ENCODE measurements at places on chromosomes 2 and 18.

DNA sequence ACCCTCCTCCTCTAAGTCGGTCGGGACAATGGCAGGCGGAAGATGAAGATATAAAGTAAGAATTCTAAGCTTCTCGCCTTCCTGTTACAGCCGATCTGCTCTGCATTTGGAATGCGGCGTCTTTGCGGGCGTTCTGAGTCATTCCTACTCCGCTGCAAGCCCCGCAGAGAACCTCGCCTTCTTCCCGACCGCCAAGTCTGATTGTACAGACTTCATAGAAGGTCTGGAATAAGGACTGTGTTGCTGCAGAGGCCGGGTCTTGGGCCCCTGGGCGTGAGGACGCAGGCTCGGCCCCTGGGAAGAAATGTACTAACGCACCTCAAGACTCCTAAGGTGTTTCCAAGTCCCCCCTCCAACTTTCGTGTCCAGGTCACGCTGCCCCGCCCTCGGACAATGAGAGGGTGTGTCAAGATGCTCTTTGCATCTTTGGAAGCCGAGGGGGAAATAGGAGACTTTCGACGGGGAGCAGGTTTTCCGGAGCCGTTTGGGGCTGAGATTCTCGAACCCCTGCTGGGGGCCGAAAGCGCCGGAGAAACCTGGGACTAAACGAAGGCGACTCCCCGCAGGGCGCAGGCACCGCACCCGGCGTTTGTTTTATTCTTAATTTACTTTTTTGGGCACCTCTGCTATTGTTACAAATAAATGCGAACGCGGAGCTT lies 12.7 kb upstream of the PAX3 start:
- no peak for DNase-seq

DNA sequence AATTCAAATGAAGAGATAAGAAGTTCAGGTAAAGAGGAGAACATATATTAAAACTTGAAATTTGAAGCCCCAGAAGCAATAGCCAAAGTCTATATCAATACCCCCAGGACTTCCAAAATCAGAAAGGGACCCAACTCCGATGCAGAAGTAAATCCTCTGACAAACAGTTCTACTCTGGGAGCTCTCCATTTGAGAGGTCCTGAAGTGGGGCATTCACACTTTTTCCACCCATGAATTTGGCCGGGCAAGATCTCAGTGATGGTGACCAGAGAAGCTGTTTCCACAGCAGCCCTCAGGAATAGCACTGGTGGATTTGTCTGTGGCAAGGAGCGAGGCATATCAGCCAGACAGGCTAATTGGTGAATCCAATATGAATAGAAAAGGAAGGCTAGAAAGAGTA lies 313.6 kb upstream of the MC4R start:
- DNase-seq = no peak

DNA sequence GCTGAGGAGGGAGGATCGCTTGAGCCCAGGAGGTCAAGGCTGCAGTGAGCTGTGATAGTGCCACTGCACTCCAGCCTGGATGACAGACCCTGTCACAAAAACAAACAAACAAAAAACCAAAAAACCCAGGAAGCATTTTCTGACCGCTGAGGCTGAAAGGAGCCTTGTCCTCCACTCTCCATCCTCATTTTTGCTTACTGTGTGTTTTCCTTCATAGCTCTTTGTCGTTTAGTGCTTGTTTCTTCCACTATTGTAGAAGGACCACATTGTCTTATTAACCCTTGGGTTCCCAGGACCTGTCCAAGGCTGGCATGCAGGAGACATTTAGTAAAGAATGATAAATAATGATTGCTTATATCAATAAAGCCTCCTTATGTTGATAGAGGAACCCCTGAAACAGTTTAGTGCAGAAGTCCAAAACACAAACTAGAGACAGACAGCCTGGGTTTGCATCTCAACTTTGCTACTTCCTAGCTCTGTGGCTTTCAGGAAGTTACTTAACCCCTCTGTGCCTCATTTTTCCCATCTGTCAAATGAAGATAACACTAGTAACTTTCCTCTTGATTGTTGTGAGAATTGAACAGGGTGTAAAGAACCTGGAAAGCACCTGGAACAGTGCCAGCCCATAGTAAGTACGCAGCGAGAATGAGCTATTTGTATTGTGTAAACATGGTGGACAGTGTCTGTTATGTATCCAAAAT lies 126.0 kb downstream of the LPIN1 start:
- DNase-seq = peak; percentile 35

DNA sequence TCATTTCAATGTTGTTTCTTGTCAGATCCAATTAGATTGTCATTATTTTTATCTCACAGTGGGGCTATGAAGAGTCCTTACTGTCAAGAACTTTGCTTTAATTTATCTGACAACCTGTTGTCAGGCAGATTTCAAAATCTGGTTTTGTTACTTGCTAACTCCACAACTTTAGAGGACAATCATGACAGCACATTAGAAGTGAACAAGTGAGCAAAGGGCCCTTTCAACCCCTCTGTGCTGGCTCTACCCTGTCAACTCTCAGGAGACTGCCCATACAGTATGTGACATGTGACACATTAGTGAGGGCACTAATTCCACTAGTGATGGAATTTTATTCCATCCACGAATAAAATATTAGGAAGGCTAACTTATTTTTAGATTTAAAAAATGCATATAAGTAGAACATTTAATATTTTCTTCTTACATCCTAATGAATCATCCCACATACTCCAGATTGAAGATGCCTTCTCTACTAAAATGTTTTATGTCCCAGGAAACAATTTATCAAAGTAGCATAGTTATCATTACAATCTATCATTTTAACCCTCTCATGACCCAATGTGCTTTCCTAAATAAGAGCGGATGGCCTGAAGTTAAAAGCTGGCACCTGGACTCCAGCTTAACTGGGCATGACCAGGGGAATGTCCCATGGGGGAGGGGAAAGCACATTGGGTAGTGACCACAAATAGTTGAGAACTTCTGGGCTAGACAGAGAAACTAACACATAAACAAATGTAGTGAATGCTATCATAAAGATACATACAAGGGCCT lies 97.6 kb upstream of the PPP1CB start:
- no peak for DNase-seq

DNA sequence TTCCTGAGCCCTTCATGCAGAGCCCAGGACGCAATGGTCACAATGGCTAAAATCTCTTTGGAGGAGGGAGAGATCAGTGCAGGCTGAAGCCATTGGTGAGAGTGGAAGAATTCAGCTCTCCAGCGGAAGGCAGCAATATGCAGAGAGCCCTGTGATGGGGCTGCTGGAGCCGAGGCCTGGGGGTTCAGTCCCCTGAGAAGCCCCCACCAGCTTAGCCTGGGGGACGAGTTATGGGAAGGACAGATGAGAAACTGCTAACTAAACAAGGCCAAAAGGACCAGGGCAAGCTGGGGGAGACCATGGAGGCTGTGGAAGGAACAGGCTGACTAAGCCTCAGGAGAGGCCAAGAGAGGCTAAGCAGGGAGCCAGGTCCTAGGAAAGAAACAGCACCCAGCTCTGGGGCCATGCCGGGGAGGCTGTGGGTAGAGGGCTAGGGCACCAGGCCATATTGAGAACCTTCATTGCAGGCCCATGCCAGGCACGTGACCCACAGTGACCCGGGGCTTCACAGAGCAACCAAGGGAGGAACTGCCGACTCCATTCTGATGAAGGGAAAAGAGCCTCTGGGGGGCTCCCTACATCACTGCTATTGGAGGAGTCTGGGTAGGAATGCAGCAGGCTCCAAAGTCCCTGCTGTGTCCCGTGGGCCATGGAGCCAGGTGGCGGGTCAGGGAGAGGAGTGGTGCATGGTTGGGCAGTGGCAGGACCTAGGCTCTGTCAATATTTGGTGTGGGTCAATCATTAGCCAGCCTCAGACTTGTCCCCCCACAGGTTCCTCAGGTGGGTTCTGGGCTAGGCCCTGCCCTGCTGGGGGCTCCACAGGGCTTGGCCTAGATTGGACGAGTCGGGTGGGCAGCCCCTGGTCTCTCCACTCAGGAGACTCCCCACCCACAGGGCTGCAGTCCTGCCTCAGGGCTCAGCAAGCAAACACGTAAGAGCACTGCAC lies 19.8 kb downstream of the PROC start:
- no peak for DNase-seq

DNA sequence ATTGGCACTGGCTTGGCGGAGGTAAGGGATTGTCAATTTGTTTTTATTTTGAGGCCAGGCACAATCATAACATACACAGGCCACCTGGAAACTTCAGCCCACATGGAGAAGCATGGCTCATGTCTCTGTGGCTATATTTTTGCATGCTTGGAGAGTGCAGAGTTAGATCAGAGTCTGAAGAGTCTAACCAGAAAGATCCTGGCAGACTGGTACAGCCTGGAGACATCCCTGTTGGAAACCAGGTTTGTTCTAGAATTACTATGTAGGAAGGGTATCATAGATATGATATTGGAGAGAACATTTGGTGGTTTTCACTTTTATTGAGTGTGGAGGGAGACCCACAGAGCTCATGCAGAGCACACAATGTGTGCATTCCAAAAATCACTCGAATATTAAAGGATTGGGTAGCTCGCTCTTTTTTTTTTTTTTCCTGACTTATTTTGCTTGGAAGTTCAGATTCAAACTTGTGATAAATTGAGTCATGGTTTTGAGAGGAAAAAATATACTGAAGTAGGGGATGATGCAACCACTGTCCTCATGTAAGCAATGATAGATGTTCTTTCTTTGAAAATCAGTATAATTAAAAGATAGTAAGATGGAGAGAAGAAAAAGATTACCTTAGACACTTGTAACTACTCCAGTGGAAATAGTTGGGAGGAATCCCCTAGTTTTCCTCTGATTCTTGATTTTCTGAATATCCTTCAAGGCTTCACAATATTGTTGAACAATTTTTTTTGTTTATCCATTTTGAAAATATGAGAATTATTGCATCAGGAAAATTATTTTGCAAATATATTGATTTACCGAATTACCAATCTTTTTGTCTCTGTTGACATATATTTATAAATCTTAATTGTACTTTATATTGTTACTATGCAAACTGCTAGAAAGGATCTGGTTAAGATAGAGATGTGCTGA lies 185.7 kb upstream of the ZEB2 start:
- peak; percentile 13 for DNase-seq

DNA sequence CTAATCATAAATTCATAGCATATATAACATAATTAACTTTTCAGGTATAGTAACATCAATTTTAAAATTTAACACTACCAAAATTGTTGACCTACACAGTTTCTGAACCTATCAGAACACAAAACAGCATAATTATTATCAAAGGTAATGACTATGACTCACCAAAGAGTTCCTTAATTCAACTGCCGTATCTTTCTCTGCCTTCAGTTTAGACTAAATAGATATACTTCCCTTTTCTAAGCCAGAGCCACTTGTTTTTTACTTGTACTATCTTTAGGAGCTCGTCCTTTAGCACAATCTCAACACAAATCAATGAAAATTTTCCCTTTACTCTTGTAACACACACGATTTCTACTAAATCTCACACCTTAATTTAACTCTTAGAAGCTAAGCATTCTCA lies 54.4 kb downstream of the CCDC88A start:
- DNase-seq = peak; percentile 0

DNA sequence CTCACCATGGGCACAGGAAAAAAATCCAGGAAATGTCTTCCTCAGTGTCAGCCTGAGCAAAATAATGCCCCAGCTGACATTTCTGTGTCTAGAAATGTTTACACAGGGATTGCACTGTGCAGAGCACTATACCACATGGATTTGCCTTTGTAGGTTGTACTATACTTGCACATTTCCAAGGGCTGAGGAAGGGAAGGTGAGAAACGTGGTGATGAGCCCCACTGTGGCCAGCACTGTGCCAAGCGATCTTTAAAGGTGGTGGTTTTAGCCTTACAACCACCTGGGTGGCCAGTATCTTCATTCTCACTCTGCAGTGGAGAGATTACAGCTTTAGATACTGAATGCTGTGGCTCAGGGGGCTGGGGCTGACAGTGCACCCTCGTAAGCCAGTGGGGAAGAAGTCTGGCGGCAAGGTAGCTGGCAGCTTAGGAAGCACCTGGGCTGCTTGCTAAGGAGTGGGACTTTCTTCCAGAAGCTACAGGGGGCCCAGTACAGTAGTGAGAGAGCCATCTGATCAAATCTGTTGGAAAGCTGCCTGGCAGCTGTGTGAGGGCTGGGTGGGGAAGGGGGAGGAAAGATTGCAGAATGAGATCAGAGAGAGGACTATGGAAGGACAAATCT lies 81.4 kb upstream of the MSH2 start:
- DNase-seq = peak; percentile 62

- no peak for DNase-seq
Observed at GRCh38 chr2:224085811-224086210, 46.7 kb upstream of the SERPINE2 start.

DNA sequence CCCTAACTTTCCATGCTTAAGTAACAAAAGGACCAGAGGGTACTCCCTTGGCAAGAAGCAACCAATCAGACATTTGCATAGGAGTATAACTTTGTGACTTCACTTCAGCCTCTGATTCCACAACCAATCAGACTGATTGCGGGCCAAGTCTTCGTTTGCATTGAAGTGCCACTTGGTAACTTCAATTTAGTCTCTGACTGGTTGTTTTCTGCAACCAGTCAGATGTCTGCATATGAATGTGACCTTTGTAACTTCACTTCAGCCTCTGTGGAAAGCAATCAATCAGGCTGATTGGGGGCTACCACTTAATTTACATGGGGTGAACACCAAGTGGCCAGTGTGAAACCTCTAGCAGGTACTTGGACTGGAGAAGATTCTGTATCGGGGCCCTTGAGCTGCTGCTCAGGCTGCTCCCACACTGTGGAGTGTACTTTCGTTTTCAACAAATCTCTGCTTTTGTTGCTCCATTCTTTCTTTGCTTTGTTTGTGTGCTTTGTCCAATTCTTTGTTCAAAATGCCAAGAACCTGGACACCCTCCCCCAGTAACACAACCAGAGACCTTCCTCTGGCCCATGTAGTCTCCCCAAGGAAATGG lies 241.5 kb downstream of the ACKR3 start:
- DNase-seq = no peak

DNA sequence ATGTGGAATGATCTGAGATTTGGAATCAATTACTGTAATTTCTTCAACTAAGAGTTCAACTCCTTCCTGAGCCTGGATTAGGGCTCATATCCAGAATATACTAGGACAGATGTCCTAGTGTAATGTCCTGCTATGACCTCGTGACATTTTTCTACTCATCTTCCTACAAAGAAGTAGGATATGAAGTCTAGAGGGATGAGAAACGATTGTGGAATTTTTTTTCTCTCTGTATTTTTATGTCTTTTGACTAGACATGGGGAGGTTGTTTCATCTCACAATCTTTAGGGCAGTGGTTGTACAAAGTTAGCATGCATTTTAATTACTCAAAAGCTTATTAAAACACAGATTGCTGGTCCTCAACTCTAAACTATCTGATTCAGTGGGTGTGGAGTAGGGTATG lies 203.0 kb downstream of the PARD3B start:
- DNase-seq = no peak

DNA sequence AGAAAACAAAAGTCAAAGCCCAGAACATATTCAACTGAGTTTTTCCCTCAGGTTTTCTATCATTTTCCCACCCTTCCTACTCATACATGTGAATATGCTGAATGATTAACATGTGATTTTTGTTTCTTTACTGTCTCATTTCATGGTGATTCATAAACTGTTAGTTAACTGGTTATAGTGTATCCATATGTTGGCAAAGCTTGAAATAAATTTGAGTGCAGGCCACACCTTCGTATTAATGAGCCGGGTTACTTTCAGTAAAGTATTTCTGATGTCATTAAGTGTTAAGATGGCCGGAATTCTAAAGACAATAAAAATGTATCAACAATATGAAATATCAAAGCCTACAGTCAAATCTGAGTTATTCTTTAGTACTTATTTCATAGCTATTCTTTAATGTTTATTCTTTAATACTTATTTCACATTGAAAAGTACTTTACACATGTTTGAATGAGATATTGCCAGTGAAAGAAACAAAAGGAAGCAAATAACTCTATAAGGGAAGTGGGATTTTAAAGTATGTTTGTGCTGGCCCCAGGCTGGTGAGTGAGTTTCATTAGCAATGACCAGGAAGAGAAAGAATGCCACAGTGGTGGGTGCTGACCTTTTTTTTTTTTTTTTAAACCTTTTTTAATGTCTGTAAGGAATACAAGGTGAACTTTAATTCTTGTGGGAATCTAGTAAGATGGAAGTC lies 178.6 kb downstream of the NEDD4L start:
- DNase-seq = peak; percentile 33
